Stimulated activated CD4-positive, alpha-beta T cell treated with anti-CD3 and anti-CD28 coated beads, Interleukin-12 subunit alpha, Interleukin-12 subunit beta, amount 100 ng/mL, for 24 hours (primary cell): ENCODE measurements at places on chromosomes 1 and 21.

GRCh38 chr1:28833381-28833780, 21.4 kb downstream of the OPRD1 start:
- no peak for DNase-seq

DNA sequence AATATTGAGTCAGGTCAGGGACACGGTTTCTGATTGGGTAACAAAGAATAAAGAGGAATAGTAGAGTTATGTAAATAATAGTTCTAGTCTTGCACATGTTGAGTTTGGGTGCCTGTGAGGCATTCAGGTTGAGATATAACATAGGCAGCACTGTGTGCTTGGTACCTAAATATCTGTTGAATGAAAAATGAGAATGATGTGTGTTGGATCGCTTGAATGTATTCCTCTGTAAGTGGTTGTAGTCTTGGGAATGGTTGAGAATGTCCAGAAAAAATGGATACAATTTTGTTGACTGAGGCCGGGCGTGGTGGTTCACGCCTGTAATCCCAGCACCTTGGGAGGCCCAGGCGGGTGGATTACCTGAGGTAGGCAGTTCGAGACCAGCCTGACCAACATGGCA, 116.3 kb upstream of the HNRNPU start:
- no peak for DNase-seq

- DNase-seq, result no peak
Observed at GRCh38 chr1:244012202-244012601, 38.9 kb upstream of the ZBTB18 start.

DNA sequence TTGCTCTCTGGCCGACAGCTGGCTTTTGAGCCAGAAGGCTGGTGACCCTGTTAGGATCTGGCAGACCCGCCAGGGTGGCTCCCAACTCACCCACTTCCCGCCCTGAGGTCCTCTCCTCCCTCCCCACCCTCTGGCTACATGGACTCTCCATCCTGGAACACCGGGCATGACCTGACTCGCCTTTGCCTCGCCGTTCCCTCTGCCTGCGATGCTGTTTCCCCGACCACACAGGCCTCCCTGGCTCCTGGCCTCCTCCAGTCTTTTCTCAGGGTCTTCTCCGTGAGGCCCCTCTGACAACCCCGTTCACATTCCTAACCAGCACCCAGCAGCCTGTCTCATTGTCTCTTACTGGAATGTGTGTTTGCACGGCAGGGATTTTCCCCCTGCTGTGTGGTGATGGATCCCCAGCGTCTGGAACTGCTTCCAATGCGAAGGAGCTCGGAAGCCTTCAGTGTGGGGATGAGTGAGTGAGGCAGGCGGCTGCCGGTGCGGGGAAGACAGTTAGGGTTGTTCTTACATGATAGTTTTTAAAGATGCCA, 46.0 kb upstream of the POFUT2 start:
- no peak for DNase-seq

DNA sequence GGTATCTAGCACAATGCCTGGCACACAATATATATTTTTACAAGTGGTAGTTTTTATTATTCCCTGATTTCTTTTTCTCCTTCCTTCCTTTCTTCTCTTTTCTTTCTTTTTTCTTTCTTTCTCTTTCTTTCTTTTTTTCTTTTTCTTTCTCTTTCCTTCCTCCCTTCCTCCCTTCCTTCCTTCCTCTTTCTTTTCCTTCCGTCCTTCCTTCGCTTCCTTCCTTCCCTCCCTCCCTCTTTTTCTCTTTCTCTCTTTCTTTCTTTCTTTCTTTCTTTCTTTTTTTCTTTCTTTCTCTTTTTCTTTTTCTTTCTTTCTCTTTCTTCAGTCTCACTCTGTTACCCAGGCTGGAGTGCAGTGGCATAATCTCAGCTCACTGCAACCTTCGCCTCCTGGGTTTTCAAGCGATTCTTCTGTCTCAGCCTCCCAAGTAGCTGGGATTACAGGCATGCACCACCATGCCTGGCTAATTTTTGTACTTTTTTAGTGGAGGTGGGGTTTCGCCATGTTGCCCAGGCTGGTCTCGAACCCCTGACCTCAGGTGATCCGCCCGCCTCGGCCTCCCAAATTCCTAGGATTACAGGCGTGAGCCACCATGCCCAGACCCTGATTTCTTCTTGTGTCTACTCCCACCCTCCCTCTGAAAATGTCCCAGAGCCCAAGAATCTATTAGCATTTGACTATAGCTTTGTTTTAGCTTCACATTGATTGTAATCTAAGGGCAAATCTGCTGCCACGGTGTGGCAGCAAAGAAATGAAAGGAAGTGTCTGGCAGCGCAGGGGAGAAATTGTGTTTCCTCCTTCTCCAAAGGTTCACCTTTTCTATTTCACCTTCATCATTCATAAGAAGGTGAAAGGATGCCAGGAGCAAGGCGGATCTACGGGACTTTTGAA, 19.9 kb upstream of the ABCB10 start:
- DNase-seq, result no peak

DNA sequence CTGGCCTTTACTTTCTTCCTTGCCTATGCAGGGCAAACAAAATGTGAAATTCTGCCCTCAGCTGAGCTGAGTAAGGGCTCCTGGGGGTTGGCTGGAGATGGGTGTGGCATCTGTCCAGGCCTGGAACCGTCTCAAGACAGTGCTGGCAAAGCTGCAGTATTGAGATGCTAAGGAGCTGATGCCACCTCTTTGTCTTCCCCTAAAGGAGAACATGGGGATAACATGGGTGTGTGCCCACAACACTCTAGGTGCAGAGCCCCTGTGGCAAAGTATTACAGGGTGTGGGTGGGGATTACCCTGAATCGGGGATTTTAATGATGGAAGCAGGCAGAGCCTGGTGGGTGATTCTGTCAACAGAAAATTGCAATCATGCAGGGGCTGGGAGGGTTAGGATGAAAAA, 2.5 kb upstream of the ST3GAL3 start:
- no peak for DNase-seq

GRCh38 chr1:84156210-84156621, 12.1 kb downstream of the PRKACB start:
- DNase-seq, result no peak

DNA sequence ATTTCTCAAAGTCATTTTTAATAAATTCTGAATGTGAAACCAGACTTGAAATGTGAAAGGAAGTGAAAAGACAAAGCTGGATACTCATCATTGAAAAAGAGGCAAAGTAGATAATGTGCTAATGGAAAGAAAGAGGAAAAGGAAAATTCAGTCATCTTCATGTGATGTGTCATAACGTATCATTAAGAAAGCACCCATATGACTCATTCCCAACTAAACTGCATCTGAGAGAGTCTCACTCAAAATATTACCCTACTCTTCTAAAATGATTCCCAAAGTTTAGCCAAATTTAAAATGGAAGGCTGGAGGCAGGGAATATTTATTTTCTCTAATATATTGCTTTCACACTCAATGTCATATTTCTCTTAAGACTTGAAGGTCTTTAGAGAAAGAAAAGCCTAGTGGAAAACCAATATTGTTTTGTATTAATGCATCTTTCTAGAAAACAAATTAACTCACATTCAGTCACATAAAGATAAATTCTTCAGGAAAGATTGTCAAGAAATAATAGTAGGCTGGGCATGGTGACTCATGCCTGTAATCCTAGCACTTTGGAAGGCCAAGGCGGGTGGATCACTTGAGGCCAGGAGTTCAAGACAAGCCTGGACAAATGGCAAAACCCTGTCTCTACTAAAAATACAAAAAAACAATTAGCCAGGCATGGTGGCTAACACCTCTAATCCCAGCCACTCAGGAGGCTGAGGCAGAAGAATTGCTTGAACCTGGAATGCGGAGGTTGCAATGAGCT, 129.9 kb downstream of the SLC30A10 start:
- no peak for DNase-seq

- DNase-seq, result no peak
Observed at GRCh38 chr1:9822490-9822889, 1.3 kb downstream of the CLSTN1 start.

DNA sequence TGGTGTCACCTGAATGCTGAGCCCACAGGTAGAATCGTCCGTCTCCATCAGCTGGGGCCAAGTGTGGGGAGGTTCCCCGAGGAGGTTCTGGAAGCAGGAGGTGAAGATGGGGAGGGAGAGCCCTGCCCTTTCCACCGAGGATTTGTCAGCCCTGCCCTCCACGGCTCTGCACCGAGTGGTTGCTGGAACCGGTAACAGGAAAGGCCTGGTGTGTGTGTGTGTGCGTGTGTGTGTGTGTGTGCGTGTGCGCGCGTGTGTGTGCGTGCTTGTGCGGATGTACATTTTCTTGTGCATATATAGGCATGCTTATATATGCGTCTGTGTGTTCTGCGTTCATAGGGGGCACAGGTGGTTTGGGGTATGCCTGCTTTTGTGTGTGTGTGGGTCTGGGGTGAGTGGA, 3.5 kb downstream of the NBL1 start:
- DNase-seq, result no peak

DNA sequence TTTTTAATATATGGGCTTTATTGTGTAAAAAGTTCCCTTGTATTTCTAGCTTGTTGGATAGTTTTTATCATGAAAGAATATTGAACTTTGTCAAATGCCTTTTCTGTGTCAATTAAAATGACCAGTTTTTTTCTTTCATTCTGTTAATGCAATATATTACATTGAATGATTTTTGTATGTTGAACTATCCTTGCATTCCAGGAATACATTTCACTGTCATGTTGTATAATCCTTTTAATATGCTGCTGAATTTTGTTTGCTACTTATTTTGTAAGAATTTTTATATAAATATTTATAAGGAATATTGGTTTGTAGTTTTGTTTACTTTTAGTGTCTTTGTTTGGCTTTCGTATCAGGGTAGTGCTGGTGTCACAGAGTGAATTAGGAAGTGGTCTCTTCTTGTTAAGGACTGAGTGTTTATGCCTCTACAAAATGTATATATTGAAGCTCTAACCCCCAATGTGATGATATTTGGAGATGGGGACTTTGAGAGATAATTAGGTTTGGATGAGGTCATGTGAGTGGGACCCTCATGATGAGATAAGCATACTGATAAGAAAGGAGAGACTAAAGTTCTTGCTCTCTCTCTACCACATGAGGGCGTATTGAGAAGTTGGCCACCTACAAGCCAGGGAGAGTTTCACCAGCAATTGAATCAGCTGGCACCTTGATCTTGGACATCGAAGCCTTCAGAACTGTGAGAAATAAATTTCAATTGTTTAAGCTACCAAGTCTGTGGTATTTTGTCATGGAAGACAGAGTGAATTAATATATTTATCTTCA, 12.0 kb upstream of the SLAMF6 start:
- no peak for DNase-seq

GRCh38 chr1:235296729-235297128, 31.2 kb downstream of the ARID4B start:
- DNase-seq, result no peak

GRCh38 chr1:192973202-192973601, 86.0 kb downstream of the UCHL5 start:
- no peak for DNase-seq

- no peak for DNase-seq
Observed at GRCh38 chr1:234609691-234610042, 311 bp downstream of the IRF2BP2 start.

DNA sequence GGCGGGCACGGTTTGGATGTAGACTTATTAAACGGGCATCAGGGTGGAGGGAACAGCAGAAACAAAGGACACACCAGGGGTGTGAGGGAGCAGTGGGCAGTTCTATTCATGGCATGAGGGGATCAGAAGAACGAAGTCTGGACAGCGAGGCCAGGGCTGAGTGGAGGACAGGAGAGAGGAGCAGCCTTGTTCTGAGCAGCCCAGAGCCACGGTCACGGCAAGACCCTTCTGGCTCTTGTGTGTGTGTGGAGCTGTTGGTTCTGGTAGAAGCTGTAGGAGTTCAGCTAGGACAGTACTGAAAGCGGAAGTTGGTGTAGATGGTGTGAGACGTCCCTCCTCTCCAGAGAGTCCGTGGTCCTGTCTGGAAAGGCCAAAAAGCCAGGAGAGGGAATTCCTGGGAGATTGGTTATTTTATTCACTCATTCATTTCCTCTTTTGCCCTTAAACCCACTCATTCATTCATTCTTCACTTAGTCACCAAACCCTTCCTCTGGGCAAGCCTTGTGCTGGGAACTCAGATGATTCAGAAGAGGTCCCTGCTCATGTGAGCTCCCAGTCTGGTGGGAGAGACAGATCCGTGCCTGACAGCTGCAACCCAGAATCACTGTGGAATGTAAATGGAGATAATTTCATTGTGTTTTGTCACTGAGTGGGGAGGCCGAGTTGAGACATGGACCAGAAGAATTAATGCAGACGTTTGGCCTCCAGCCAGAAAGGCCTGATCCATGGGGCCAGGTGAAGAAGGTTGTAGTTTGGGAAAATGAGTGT, 4.1 kb upstream of the ACOT11 start:
- no peak for DNase-seq

GRCh38 chr1:32773018-32773763, 44.0 kb downstream of the YARS1 start:
- peak; percentile 62 for DNase-seq

DNA sequence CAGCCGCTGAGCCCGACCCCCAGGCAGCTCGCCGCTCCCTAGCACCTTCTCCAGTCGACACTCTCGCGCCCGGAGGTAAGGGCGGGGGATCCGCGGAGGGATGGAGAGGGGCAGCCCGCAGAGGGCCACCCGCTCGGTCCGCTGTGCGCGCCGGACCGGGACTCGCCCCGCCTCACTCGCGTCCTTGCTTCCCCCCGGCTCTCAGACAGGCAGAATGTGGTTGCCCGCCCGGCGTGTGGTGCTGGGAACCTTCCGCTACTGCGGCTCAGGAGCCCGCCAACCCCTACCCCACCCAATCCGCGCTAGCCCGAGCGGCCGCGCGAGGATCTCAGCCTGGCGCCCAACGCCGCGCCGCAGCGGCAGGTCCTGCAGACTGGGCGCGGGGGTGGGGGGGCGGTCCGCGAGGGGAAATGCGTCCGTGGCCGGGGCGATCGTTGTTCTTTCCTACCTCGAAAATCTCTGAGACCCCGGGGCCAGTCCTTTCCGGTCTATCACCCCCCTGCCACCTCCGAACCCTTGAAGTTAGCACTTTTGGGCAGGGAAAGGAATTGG, 404 bp downstream of the LRRC8C start:
- DNase-seq, result no peak

GRCh38 chr1:174872615-174873058, 127.1 kb upstream of the CACYBP start:
- DNase-seq, result no peak

DNA sequence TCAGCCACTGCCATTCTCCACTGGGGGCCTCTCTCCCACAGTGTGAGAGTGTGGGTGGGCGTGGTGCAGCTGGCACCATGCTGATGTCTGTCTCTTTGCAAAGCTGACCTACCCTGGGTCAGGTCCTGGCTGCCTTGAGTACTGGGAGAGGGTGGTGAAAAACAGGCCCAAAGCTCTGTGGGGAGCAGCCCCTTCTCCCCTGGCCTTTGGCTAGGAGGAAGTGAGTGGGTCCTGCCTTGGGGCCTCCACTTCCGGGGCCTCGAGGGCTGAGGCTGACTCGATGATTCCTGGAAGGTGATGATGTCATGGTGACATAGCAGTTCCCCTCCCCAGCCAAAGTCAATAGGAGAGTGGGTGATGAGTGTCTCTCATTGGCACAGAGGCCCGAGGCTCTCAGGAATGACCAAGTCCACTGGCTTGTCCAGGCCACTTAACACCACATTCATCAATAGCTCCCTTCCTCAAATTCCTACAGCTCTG, 53.0 kb downstream of the IER5 start:
- DNase-seq, result peak; percentile 26
